ENCODE measurements at places on chromosomes 12 and 14.

DNA sequence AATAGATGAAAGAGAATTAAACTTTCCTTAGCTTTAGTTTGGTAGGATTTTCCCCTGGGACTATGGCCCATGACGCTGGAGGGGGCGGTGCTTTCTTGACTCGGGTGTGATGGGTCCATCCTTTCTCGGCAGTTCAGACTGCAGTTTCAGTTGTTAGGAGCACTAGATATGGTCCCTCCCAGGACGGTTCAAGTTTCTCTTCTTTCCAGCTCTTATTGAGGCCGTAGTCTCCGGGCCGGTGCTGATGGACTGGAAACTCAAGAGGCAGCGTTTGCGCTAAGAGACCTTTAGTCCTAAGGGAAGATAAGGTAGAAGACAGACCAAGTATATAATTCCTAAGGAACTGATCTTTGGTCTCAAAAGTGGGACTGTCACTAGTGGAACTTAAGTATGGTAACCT, 111.2 kb downstream of the RIN3 start:
- DNase-seq = no peak

- peak; percentile 65 for DNase-seq
Measured at GRCh38 chr12:74890237-74890599, 319.4 kb downstream of the KCNC2 start.

DNA sequence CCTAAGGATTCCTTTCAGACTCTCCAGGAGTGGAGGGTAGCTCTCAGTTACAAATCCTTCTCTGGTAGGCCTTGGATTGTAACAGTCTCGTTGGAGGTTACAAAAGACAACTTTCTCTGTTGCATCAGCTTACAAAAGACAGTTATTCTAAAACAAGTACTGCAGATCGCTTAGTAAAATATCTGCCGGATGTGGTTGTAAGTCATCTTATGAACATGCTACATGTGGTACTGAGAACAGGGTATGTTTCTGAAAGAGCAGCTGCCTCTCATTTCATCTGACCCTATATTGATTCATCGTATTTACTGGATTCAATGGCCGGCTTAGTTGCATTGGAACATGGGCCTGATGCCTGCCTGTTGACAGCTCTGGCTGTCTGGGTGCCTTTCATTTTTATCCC, 157.4 kb downstream of the PTCSC3 start:
- DNase-seq = no peak

- DNase-seq = no peak
Measured at GRCh38 chr12:104555648-104556047, 98.9 kb downstream of the CHST11 start.

DNA sequence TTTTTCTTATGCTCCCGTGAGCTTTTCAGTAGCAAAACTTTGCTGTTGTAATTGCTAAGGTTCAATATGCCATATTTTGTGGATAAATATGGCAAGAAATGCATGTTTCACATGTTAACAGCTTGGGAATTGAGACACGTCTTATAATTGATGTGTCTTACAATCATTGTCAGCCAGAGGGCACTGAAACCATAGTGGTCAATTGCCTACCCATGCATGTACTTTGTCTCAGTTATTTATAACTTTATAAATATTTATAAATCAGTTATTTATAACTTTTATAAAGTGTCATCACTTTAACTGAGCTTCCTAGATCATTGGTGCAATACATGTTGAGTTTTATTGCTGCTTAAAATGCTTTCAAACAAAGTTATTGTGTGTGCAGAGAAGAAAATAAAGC, 82.0 kb downstream of the CATSPERB start:
- peak; percentile 51 for DNase-seq

- DNase-seq = no peak
Measured at GRCh38 chr14:91126761-91127160, 12.9 kb downstream of the DGLUCY start.

DNA sequence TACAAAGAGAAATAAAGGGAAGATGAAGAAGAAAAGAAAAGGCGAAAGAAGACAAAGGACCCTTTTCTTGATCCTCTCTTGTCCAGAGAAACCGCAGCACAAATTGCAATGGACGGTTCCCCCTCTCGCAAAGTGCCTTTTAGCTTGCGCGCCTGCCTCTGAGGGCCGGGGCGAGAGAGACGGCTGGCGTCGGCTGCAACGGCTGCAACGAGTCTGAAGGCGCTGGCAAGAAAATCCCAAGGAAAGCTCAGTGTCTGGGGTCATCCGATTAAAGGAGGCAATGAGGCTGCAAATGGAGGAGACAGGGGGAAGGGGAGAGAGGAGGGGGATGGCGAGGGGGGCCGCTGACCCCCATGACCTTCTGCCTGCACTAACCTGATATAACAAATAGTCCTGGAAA, 671.5 kb downstream of the MED13L start:
- no peak for DNase-seq

- DNase-seq = no peak
Measured at GRCh38 chr12:28876196-28876798, 272.8 kb upstream of the FAR2 start.

DNA sequence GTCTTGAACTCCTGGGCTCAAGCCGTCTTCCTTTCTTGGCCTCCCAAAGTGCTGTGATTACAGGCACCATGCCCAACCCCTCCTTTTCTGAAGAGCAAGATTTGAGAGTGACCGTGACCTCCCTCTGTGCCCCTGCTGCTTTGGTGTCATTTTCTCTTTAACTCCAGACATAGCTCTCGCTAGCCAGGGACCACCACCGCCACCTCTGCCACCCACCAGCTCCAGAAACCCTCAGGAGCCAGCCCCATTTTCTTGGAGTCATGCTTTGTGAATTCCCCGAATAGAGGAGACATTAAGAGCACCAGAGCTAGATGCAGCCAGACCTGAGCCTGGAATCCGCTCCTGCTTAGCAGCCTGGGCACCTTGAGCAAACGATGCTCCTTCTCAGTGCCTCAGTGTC, 18.2 kb downstream of the SDSL start:
- no peak for DNase-seq

DNA sequence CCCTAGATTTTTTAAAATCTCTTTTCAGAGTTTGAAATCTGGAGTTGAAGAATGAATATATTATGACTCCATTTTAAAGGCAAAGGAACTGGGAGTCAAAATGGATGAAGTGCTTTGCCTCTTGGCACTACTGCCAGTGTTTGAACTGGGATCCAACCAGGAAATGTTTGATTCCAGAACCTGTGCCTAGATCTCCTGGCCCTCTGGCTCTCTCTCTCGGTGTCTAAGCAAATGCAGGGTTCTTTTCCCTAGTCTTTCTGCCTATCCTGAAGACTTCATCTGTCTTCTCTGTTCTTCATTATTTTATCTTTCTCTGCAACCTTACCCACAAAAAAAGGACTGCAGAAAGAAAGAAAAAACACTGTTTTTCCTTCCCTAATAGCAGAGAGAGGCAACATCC, 17.0 kb downstream of the BTG1 start:
- no peak for DNase-seq

DNA sequence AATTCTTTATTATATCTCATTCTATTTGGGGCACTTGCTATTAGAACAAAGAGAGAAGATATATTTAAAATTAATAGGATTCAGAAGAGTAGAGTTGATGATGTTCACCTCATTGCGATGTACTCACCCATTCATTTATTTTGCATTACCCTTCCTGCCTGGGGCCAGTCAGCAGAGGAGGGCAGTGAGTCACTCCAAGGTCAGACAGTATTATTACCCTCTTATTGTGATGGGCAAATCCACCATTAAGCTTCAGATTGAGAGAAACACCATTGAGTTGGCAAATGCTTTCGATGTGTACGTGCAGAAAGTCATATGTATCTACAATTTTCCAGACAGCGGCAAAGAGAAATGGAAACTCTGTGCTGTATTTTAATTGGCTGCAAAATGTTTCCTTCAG, 134.2 kb downstream of the BICD1 start:
- DNase-seq = no peak

DNA sequence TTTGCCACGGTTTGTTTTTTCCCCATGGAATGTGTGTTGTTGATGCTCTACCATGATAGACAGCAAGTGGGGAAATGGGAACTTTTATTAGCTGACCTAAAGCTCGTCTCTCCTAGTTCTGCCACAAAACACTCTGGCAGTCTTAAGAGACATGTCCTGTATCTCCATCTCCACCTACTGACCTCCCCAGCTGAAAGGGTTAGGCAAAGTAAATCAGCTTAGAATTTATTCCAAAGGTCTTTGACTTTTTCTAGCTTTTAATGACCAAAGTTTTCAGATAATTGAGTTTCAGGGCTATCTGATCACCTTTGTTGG, 9.4 kb upstream of the ADIPOR2 start:
- DNase-seq = no peak

- no peak for DNase-seq
Measured at GRCh38 chr12:89862511-89863445, 154.1 kb upstream of the ATP2B1 start.

GRCh38 chr12:77131977-77132490, 66.7 kb upstream of the E2F7 start:
- DNase-seq = no peak

DNA sequence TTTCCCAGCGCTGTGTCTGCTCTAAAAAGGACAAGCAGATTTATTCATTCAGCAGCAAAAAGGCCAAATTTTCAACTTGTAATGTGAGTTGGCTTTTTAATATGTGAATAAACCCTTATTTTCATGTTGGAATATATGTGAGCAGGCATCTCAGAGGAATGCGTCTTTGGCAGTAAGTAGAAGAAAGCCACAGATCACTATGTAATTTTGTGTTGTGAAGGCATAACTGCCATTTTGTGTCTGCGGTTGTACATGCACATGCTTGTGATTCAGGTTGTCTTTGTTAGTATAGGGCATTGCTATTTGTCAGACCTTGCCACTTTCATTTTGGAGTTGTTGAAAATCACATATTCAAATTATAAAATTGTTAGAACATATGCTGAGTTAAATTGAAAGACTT, 398.8 kb upstream of the RGS6 start:
- DNase-seq = no peak

DNA sequence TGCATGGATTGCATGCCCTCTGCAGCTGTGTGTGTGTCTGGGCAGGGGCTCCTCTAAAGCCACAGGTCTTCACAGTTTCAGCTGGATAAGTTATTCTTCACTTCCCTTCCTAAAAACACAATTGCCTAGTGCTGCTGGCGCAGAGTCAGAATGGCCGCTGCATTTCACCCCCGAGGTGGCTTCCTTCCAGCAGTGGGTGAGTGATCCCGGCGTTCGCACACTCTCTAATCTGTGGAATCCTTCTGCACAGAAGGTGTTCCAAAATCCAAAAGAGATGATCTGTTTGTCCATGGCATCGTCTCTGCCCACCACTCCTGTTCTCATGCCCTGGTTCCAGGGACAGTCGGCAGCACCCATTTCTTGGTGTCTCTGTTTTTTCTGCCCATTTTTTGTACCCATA, 340.7 kb downstream of the DPF3 start:
- DNase-seq = peak; percentile 10

DNA sequence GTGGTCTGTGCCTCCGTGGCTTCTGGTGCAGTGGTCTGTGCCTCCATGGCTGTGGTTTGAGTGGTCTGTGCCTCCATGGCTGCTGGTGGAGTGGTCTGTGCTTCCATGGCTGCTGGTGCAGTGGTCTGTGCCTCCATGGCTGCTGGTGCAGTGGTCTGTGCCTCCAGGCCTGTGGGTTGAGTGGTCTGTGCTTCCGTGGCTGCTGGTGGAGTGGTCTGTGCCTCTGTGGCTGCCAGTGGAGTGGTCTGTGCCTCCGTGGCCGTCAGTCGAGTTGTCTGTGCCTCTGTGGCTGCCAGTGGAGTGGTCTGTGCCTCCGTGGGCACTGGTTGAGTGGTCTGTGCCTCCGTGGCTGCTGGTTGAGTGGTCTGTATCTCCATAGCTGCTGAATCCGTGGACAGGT, 10.1 kb downstream of the SELPLG start:
- no peak for DNase-seq

DNA sequence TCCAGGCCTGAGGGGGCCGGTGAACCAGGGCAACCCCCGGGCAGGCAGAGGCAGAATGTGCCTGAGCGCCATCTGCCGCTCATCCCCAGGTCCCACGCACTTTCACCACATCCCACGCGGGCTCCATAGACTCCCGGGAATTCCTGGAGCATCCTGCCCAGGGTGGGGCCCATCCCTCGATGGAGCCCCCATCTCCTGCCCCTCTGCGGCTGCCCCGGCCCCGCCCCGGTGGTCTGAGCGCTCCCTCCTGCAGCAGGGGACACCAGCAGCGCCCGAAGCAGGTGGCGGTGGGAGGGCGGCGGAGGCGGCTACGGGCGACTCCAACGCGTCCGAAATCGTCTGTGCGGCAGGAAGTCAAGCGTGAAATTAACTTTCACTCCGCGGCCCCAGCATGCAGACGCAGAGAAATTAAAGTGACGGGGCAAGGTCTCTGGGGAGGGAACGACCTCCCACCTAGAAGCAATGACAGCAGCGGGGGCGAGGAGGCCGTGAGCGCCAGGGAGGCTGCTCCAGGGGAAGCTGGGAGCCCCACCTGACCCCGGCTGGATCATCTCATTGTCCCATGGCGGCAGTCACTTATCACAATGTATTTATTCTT, 122.2 kb downstream of the NCOR2 start:
- DNase-seq = no peak

GRCh38 chr12:112401054-112401453, 8.4 kb downstream of the RPL6 start:
- no peak for DNase-seq

- DNase-seq = no peak
Measured at GRCh38 chr12:2352203-2352602, 299.4 kb downstream of the CACNA1C start.

GRCh38 chr14:33516898-33517436, 433.9 kb downstream of the EGLN3 start:
- no peak for DNase-seq

- DNase-seq = peak; percentile 46
Measured at GRCh38 chr12:14567351-14568162, at the start of gene PLBD1. Gene PLBD1 (minus strand): TSS chr12:14567883. CDS start chr12:14567696, 187 bp downstream.

DNA sequence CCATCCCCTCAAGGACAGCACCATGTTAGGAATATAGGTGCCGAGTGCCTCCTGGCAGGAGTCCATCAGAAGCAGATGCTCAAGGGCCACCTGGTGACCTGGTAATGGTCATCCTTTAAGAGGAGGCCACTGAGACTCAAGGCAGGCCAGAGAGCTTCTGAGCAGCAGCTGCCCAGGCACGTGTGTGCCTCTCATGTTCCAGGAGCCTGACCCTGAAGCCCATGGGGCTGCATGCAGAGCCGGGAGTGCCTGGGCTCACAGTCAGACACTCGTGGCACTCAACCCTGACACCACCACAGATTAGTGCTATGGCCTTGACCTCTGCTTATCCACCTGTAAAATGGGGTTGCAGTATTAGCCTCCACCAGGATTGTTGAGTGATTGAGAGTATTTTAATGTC, 45.6 kb downstream of the C14orf132 start:
- DNase-seq = no peak

- no peak for DNase-seq
Measured at GRCh38 chr12:130226126-130226525, 63.9 kb downstream of the FZD10 start.

DNA sequence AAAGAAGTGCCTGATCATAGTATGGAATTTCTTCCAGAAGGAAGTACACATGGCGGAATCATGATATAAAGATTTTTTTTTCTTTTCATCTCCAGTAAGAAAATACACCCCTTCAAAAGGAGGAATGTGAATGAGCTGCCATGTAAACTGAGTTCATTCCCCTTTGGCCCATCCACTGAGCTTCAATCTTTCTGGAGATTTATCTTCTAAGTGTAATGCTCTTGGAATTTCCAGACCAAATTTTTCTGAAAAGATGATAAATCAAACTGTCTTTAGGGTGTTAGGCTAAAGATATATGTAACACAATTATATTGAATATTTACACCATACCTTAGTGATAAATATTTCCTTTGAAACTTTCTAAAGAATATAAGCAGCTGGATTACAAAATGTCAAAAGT, 5.2 kb downstream of the DCN start:
- DNase-seq = no peak

Measured in cardiac muscle cell (in vitro differentiated cells and primary cell).